ENCODE measurements at places on chromosomes 13 and 19. TPM values are rescaled to one million over a fixed set of nuclear protein-coding genes. Genes with fewer than 3 reads are reported as not detected.

The PRKCG gene
- total RNA-seq: 1.7 TPM

The IRGC gene
- not detected for total RNA-seq

DNA sequence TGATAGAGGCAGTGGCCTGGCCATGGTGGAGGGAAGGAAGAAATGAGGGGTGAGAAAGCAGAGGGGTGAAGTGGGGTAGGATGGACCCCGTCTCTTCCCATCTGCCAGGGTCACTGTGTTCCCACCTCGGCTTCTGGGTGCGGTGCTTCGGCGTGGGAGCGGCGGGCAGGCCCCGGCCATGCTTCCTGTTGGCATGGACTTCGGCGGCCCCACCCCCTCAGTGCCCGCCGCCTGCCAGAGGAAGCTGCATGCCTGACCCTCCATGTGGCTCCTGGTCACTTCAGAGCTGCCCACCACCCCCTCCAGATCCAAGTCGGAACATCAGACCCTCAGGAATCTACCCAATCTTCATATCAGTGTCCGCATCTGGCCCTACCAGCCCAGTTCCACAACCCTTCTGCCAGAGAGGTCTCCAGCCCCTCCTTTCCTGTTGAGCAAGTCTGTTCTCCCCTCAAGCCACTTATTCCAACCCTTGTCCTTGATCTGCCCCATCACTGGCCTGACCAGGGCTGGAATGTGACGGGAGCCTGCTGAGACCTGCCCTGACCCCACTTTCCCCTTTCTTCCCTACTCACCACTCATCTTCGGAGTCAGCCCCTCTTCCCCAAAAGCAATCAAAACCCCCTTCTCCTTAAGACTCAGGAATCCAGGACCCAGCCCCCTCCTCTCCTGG is 1.5 kb downstream of the KCNN4 start:
- no peak for DNase-seq

DNA sequence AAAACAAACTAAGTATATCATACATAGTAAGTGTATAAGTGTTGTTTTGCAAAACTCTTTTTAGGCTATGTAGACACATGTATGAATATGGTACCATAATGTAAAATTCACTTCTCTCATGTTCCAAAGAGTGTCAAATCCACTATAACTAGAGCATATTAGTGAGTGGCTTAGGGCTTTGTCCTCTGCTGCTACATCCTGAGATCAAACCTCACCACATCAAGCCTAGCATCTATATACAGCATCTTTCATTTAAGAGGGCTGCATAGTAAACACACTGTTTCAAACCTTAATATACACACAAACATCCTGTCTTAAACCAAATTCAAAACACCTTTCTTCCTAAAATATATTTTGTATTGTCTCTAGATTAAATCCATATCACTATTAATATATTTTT is 38.7 kb downstream of the ELF1 start:
- DNase-seq: no peak

DNA sequence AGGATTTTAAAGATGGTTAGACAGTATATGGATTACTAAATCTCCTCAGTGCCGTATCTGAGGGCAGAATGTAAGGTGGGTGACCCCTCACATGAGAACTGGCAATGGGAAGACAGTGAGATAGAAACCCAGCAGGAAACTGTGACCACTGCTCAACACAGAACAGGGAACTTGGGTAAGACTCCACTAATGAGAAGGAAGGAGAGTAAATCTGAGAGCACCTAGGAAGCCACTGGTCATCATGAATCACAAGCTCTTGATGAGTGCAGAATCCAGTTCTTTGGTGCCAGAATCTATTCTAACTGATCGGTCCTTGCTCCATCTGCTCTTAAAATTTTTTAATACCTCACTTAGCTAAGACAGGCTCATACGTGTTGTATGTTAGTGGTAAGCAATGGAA is 261.8 kb downstream of the KLF12 start:
- DNase-seq: no peak

- no peak for DNase-seq
Observed at GRCh38 chr19:6852001-6852400, 35.4 kb upstream of the ADGRE1 start.

DNA sequence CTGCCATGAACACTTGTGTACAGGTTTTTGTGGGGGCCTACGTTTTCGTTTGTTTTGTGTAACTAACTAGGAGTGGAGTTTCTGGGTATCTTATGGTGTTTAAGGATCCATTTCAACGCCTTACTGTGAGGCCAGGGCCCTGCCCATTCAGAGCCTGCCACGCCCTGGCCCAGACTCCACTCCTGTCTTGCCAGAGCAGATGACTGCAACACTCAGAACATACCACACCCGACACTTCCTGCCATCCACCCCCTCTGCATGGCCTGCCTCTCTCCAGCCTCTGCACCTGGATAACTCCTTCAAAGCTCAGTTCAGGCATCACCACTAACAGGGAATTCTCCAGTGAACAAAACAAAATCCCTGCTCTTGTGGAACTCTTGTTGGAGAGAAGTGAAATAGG is 43.2 kb downstream of the RGCC start:
- DNase-seq: no peak

Data from occipital lobe (tissue), 3 donors.